IPS DF 19.7 (cell line): ENCODE measurements at places on chromosomes 6 and 20.

DNA sequence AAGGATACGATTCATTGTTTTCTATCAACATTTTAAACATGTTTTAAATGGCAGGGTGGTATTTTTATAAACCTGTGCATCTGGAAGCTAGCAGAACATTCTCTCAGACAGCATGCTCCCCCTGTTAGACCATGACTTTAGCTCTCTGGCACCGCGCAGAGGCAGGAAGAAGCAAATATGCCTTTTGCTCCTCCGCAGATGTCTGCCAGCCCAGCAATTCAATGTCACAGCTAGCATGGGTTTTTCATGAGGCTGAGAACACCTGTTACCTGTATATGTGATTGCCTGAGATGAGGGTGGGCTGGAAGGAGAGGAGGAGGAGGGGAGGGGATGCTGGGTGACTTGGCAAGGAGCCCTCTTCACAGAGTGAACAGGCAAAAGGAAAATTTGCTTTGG lies 6.7 kb downstream of the MTCH1 start:
- no peak for DNase-seq

DNA sequence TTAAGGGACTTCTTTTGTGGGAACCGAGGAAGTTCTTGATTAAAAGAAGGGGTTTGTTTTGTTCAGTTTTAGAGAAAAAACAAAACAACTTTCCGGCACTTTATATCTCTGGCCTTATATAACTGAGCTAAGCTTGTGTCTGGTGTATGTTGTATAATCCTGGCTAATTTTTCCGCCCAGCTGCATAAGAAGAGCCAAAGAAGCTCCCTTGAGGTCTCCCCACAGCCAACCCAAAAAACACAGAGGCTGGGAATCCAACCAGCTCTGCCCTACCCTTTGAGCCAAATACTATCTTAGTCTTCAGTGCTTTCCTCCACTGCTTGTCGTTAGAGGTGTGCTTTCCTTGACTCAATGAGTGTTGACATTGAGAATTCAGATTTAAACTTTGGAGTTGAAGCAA lies 45.5 kb upstream of the RNF146 start:
- DNase-seq, result no peak

- no peak for DNase-seq
Observed at GRCh38 chr20:11849976-11850670, 67.6 kb upstream of the BTBD3 start.

- DNase-seq, result no peak
Observed at GRCh38 chr6:145569140-145569539, 166.2 kb downstream of the EPM2A start.

DNA sequence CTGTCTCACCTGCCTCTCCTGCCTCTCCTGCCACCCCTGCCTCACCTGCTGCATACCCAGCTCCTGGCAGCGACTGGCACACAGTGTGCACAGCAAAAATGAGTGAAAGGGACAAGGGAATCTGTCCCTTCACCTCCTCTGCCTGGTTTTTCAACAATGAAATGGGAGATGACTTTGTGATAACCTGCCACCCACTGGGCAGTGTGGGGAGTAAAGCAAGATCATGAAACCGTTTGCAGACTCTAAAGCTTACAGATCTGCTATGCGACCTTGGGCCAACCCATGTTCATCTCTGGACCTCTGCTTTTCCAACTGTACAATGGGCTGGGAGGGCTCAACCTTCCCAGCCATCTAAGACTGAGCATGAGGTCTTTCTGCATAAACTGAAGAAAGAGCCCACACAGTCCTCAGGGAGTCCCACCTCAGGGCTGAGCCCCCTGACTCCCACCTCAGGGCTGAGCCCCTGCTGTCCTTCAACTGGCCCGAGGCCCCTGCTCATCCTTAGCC lies 81.1 kb downstream of the RIPOR3 start:
- DNase-seq, result no peak

DNA sequence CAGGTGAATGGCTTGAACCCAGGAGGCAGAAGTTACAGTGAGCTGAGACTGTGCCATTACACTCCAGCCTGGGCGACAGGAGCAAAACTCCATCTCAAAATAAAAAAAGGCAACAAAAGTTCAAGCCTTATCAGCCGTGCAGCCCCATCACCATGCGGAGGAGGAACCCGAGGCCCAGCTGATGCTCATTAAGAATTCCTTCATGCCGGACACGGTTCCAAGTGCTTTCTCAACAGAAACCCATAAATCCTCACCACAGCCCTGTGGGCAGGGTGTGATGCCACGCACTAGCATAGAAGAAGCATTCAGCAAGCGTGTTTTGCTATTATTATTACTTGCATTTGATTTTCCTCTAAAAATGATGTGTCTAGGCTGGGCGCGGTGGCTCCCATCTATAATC lies 56.3 kb downstream of the PREX1 start:
- no peak for DNase-seq

DNA sequence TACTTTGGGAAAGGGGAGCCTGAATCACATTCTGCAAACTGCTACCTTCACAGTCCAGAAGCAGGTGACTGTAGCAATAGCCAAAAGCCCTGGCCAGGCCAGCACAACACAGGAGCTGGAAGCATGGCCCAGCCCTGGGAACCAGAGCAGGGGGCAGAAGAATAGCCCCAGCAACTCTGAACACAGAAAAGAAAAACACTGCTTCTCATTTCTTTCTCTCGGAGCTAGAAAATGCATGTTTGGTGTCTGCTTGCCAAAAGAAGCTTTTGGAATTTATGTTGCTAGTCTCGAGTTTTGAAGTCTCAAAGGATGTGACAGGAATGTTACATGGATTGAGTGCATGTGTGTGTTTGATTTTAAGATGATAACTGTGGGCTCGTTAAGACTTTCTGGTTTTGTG lies 79.8 kb upstream of the SCAF8 start:
- DNase-seq, result no peak

DNA sequence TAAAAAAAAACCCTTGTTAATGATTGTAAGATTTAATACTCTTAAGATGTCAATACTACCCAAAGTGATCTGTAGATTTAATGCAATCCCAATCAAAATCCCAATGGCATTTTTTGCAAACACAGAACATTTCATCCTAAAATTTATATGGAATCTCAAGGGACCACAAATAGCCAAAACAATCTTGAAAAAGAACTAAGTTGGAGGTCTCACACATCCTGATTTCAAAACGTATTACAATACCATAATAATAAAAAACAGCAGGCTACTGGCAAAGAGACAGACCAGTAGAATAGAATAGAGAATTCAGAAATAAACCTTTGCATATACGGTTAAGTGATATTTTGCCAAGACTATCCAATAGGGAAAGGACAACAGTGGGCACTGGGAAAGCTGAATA lies 331.9 kb upstream of the JARID2 start:
- no peak for DNase-seq

DNA sequence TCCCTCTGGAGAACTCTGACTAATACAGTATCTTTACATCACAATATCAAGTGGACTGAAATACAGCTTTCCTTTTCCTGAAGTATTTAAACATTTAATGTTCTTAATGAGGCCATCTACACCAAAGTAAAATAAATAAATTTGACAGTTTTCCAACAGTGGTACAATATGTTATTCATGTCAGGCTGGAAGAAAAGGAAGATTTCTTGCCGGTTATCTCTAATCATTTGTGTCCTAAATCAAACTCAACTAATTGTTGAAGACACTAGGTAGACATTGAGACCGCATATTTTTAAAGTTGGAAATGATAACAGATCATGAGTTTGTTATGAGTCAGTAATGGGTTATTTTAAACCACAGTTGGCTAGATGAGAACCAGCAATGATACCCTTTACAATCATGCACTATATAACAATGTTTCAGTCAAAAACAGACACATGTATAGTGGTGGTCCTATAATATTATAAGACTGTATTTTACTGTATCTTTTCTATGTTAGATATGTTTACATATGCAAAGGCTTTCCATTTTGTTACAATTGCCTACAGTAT lies 241.6 kb downstream of the LMBRD1 start:
- DNase-seq, result no peak

- DNase-seq, result no peak
Observed at GRCh38 chr6:52712136-52712535, 41.2 kb downstream of the TMEM14A start.

DNA sequence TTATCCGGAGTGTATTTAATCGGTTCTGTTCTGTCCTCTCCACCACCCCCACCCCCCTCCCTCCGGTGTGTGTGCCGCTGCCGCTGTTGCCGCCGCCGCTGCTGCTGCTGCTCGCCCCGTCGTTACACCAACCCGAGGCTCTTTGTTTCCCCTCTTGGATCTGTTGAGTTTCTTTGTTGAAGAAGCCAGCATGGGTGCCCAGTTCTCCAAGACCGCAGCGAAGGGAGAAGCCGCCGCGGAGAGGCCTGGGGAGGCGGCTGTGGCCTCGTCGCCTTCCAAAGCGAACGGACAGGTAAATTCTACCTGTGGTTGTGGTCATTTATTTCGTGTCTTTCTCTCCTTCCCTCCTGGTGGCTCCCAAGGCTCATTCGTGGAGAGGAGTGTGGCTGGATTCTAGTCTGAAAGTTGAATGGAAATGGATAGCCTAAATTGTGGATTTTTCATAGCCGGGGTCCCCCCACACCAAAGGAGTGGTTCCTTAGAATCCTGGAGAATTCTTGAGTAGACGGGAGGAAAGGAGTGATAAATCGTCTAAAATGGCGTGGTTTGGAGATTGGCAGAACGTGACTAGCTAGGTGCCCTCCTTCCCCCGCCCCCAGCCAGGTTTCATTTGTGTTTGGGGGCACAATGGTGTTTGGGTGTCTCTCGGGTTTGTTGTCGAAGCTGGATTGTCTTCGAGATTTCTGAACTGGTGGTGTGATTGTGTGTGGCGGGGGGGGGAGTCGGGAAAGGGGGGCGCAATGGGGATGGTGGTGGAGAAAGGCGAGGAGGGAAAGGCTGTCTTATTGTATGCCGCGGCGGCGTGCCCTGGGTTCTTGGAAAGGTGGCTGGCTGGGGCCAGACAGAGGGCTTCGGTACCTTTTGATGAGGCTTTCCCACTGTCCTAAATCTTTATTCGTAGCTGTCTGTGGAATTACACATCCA lies 673 bp downstream of the MARCKS start:
- DNase-seq, result no peak

DNA sequence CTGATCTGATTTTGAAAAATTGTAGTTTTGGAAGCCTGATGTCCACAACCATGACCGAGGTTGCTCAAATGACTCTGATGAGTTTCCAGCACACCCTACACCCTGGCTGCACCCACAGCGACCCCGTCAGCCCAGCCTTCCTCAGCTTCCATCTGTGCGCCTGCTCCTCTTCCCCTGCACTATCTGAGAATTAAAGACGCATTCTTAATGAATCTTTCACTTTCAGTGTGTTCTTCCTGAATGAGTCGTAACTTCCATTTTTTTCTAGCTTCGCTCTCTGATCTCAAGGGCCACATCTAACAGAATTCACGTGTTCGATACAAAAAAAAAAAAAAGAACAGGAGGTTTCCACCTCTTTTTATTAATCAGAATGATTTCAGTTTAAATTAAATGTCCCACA lies 21.3 kb upstream of the RREB1 start:
- DNase-seq, result no peak

- no peak for DNase-seq
Observed at GRCh38 chr6:45619994-45620471, 242.3 kb upstream of the SUPT3H start.

- no peak for DNase-seq
Observed at GRCh38 chr6:149057464-149057840, 260.1 kb upstream of the TAB2 start.

- no peak for DNase-seq
Observed at GRCh38 chr6:95294043-95294442, 283.3 kb upstream of the MANEA start.

GRCh38 chr20:46893051-46893450 lies 1.6 kb upstream of the EYA2 start:
- no peak for DNase-seq

DNA sequence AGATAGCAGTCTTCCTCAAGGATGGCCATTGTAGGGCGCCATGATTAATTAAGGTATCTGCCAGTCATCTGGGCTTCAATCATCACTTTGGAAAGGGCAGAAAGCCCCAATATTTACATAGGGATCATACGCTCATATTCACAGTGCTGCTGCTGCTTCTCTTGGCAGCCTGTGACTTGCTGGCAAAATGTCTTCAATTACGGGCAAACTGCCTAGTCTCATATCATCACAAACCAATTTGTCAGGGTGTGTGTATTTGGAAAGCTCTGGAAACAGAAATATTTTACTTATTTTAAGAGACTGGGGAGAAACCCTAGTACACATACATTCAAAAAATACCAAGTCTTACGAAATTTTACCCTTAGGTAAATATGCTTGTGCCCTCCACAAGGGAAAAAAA lies 77.6 kb downstream of the SAMD5 start:
- no peak for DNase-seq

DNA sequence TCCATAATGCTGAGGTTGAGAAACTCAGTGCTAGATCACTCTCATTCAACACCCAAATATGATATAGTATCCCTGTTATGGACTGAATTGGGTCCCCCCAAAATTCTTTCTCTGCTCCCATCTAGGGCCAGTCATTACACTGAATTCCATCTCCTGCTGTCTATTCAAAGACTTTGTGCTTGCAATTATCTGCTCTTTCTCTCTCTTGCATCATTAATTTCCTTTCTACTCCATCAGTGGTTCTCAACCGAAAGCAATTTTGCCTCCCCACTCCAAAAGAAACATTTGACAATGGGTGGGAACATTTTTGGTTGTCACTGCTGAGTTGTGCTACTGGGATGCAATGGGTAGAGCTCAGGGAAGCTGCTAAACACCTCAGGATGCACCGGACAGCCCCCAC lies 271.5 kb upstream of the CDYL start:
- DNase-seq, result no peak

- no peak for DNase-seq
Observed at GRCh38 chr6:16572943-16573342, 188.3 kb downstream of the ATXN1 start.

- DNase-seq, result no peak
Observed at GRCh38 chr6:19879663-19880062, 42.5 kb downstream of the ID4 start.

- DNase-seq, result no peak
Observed at GRCh38 chr6:133644892-133645619, 243.9 kb upstream of the TCF21 start.

DNA sequence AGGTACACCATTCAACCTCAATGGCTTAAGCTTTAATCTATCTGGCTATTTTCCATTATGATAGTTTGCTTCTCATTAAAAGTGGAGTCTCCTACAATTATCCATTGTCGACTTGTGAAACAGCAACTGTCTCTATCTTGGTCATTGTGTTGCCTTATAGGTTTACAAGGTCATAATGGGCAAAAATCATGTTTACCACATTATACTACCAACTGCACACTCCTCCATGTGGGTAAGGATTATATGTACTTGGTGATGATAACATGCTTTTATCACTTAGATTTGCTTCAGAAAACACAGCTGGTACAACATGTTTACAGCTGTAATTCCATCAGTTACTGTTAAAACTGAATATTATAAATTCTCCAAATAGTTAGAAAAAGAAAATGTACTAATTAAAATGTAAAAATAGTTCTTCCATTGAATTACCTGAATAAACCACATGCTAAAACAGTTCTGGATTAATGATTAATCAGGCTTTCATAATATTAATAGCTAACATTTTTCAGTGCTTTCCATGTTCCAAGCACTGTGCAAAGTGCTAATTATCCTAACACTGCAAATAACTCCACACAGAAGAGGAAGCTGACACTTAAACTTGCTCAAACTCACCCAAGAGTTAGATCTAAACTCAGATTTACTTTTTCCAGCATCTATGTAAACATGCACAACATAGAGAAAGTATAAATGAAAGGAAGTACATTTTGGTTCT lies 96.7 kb downstream of the OGFRL1 start:
- DNase-seq, result no peak

- DNase-seq, result no peak
Observed at GRCh38 chr6:44561060-44561623, 173.6 kb downstream of the CDC5L start.

- DNase-seq, result no peak
Observed at GRCh38 chr20:52817981-52818380, 154.2 kb upstream of the TSHZ2 start.
